Mammary microvascular endothelial cell (primary cell): ENCODE measurements at places on chromosomes 12 and 14. TPM values are rescaled to one million over a fixed set of nuclear protein-coding genes. Genes with fewer than 3 reads are reported as not detected.

ADAM21 gene
- total RNA-seq = 0.07 TPM in 1 of 2 replicates, not detected in the other

DIP2B gene
- 22.4 and 22.5 TPM in 2 replicates for total RNA-seq

TSPAN11 gene
- 3.6 and 4.4 TPM in 2 replicates for total RNA-seq

NABP2 gene
- 41.6 and 57.6 TPM in 2 replicates for total RNA-seq

KCNA5 gene
- not detected in 2 replicates for total RNA-seq

CKAP4 gene
- 158 and 168 TPM in 2 replicates for total RNA-seq

BMP4 gene
- 95.3 and 102 TPM in 2 replicates for total RNA-seq

TMEM30B gene
- 0.10 and 0.20 TPM in 2 replicates for total RNA-seq

LHX5 gene
- total RNA-seq = not detected in 2 replicates

KRT3 gene
- total RNA-seq = not detected in 2 replicates

HSPA2 gene
- total RNA-seq = 2.2 and 3.6 TPM in 2 replicates
